NCI-H510A treated with DMSO at 0.1 percent for 48 hours (cell line): ENCODE measurements at places on chromosomes 12 and 14.
A peak's percentile ranks its signal among the peaks of the same experiment; 100 is the strongest.

GRCh38 chr14:53549956-53550355, 396.8 kb upstream of the DDHD1 start:
- no peak for DNase-seq

GRCh38 chr14:24335461-24336171, 745 bp upstream of the ADCY4 start:
- DNase-seq, result no peak

GRCh38 chr14:21136024-21136423, 19.8 kb downstream of the OR5AU1 start:
- peak; percentile 9 for DNase-seq

DNA sequence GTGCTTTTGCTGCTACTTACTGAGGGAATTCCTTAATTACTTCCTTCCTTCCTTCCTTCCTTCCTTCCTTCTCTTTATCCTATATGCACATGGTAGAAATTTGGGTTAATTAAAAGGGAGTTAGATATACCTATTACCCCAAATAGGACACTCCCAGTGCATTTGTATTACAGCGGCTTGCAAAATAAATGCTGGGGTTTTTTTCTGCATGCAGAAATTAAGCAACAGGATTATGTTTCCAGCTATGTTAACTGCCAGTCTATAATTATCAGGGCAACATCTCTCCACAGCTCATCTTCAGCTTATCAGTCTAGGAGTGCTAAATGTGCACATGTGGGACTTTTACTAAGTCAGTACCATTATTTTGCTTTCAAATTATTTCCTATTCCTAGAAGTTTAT, 132.9 kb upstream of the SLC35F4 start:
- DNase-seq, result no peak

GRCh38 chr12:47617476-47617875, 88.4 kb downstream of the RPAP3 start:
- DNase-seq, result no peak

DNA sequence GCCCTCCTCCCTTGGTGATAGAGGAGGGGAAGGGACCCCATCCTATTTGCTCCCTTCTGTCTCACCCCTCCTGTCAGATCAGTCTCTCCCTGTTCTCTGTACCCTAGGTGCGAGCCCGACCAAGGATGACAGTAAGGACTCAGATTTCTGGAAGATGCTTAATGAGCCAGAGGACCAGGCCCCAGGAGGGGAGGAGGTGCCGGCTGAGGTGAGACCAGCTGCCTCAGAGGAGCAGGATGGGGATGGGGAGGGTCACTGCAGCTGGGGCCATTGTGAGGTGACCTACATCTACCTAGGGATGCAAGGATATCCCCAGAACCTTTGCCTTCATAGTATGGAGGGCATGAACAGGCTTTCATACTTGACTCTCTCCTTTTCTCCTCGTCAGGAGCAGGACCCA, 22.2 kb downstream of the AGAP2 start:
- DNase-seq, result no peak

DNA sequence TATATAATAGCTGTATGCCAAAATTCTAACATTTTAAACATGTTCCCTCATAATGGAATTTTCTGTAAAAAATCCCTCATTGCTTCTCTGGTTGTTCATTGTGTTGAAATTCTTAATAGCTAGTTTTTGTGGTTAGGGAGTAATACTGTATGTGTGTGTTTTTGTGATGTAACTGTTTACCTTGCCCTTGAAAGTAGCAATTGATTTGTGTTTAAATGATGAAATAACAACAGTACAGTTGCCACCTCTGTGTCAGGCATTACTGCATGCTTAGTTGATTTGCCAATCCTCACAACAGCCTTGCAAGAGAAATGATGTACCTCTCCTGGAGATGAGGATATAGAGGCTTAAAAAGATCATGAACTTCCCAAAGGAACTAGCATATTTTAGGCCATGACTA, 94.9 kb downstream of the DAAM1 start:
- DNase-seq, result no peak

DNA sequence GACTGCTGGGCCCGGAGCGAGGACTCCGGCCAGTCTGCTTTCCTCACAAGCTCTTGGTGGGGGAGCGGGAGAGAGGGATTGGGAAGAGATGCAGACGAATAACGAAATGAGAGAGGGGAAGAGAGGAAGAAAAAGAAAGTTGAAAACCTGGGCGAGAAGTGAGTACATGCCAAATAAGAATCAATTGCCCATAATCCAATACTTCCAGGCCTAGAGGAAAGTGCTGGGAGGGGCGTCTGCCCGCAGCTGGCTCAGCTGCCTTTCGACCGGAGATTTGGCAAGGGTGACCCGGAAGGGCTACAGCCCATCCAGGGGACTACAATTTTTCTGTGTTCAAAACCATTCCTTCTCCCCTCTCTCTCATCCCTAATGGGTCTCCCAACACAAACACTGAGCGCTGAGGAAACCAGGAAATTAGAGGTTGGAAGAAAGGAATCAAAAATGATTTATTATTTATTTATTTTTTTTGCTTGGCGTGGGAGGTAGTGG, 4.9 kb downstream of the NKX2-1 start:
- peak; percentile 86 for DNase-seq

DNA sequence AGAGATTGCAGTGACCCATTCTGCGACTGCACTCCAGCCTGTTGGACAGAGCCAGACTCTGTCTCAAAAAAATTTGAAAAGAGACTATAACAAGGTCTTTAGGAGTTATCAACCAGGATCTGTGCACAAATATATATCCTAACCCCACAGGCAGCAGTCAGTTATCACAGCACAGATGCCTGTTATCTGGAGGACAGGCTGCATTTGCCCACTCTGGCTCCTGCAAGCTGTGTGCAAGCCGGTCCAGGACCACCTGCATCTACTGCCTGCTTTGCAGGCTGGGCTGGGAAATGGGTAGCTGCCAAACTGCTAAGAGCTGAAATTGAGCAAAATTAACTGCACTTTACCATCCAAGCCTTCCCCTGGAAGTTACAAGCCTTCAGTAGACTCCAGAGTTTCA, 21.4 kb upstream of the RCOR1 start:
- DNase-seq, result no peak

DNA sequence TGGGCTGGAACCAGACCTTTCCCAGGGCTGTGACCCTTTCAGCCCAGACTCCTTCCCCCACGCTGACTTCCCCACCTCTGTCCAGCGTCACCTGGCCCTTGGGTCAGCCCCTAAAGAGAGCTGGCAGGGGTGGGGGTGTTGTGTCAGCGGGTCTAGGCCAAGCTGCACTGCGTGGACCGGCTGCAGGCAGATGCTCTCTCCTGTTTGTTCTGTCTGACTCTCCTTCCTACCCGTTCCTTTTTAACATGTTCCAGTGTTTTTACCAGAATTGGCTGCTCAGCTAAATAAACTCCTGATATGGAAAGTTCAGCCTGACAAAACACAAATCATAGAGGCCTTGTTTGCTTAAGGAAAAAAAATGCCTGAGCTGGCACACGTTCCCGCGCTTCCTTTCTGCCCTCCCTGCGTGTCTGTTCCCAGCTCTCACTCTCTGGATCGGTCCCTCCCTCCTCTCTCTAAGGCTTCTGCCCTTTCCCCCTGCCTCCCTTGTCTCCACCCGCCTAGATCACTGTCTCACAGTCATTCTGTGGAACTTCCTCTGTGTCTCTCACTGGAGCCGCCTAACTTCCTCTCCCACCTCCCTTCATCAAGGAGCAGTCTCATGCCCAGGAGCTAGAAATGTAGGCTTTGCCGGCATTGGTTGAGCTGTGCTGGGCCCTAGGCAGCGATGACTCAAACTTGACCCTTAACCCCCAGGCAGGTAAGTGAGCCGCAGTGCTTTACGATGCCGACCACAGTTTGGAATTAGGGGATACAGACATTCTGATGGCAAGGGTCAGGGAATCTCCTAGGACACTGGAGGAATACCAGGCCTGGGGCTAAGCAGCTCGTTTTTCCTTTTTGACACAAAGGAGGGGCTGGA, 15.5 kb upstream of the MLXIP start:
- peak; percentile 78 for DNase-seq

DNA sequence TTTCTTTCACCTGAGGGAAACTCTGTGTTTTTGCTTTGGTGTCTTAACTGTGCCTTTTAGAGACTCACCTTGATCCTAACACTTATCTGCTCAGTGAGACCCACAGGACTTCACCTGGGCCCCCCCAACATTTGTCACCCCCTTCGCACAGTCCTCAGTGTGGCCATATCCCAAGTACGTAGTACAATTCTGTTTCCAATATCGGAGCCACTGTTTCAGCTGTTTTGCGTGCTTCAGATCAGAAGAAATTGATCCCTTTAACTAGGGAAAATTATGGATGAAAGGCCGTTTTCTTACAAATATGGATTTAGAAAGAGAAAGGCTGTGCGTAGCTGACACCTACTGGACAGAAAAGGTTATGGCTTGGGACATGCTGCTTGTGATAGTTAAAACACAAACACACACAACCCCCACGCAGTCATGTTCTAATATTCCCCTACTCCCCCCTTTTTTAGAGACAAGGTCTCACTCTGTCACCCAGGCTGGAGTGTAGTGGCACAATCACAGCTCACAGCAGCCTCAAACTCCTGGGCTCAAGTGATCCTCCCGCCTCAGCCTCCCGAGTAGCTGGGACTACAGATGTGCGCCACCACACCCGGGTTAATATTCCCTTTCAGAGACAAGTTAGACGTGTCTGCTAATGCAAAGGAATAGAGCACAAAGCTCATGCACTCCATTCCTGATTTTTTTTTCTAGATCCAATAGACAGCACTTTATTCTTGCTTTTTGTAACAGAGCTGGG, 3.6 kb upstream of the SLC7A8 start:
- DNase-seq, result peak; percentile 21

DNA sequence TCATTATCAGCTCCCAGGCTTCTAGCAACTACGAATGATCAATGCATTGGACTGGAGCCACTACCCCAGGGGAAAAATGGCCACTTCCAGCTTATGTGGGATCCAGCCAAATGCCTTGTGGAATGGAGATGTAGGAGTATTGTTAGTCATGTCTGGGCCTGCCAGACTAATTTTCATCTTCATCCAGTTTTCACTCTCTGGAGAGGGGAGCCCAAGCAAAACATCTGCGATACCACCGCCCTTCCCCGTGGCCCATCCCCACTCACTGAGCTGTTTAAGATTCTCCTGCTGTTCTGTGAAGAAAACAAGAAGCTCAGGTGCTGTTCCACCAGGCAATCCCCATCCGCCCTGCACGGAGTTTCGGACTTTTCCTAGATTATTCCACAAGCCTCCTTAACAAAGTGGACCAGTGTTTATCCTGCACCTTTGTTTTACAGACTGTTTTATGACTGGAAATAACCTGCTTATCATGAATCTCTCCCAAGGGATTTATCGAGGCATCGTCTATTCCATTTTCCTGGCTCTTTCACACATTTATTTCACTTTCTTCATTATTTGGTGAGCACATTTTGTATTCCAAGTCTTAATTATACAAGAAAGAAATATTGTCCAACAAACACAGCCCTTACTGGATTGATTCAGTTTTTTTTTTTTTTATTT, 35.5 kb upstream of the MAX start:
- DNase-seq, result no peak

- DNase-seq, result no peak
Measured at GRCh38 chr14:87155856-87156488, 837.0 kb downstream of the GALC start.

DNA sequence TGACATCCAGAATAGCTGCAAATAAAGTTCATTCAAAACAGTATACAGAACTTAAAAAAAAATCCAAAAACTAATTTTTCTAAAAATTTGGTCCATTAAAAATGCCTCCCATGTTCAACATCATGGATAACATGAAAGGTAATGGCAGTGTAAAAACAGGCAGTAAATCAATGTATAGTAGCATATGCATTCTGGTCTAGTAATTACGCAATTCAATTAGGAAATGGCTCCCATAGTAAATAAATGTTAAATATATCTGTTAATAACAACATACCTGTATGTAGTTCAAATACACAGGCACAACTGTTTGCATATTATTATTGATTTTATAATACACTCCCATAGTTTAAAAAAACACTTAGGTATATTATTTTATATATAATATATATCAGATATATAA, 42.5 kb downstream of the SGPP1 start:
- no peak for DNase-seq

GRCh38 chr12:131362291-131363211, 348.3 kb upstream of the SFSWAP start:
- no peak for DNase-seq

GRCh38 chr14:29836395-29836794, 91.3 kb downstream of the PRKD1 start:
- no peak for DNase-seq

DNA sequence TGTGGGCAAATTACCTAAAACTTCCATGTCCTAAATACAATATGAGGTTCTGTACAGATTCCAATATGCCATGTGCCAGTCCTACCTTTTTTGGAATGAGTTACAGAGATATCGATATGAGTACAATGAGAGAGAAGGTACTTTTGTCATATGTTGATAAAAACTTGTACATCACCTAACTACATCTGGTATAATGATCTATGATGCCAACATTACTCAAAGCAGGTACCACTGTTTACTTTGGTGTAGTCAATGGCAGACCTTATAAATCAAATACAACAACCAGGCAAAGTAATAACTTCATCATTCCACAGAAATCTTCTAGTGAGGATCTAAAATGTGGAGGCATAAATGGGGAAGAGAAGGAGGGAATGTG, 12.7 kb downstream of the TEP1 start:
- DNase-seq, result no peak

- peak; percentile 41 for DNase-seq
Measured at GRCh38 chr12:102992297-102992696, 34.8 kb downstream of the ASCL1 start.

GRCh38 chr12:53431187-53431586, 7.5 kb downstream of the AMHR2 start:
- DNase-seq, result no peak

DNA sequence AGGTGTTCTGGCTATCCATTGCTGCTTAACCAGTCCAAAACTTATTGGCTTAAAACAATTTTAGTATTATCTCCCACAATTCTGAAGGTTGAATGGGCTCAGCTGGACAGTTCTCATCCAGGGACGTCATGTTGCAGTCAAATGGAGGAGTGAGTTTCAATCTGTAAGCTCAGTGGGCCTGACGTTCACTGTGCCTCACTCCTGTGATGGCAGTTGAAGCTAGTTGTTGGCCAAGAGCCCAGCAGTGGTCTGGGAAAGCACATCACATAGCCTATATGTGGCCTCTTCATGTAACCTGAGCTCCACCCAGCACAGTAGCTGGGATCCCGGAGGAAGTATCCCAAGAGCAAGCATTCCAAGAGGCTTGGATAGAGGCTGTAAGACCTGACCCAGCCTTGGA, 40.6 kb upstream of the CDKN3 start:
- no peak for DNase-seq

DNA sequence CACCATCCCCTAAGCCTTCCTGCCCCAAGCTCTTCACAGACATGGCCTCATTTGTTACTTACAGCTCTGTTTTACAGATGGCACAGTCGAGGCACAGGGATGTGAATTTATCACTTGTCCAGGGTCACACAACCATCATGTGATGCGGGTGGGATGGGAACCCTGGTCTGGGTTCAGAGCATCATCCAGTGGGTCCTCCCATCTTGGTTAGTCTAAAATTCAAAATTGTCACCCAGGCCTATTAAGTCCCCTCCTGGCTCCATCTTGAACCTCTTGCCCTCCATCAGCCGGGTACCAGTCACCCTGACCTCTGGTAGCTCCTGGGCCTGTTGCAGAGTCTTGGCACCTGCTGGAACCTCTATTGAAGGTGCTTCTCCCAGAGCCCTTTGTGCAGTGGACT, 52.9 kb downstream of the ACACB start:
- no peak for DNase-seq

- no peak for DNase-seq
Measured at GRCh38 chr12:99005601-99006000, 360.5 kb downstream of the APAF1 start.
